ENCODE measurements at places on chromosomes 5 and 9.

- DNase-seq: no peak
Observed at GRCh38 chr9:121656941-121657470, 5.6 kb downstream of the DAB2IP start.

GRCh38 chr5:35063414-35063813, 15.7 kb upstream of the AGXT2 start:
- DNase-seq: no peak

DNA sequence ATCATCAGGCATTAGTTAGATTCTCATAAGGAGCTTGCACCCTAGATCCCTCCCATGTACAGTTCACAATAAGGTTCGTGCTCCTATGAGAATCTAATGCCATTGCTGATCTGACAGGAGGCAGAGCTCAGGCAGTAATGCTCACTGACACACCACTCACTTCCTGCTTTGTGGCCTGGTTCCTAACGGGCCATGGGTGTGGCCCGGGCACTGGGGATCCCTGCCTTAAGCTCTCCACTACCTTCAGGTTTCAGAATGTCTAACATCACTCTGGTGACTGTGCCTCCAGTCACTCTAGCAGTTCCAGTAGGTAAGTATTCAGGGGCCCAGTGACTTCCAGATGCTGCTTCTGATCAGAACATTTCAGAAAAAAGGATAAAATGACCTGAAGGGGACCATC, 152.4 kb downstream of the LRRC70 start:
- DNase-seq: no peak

DNA sequence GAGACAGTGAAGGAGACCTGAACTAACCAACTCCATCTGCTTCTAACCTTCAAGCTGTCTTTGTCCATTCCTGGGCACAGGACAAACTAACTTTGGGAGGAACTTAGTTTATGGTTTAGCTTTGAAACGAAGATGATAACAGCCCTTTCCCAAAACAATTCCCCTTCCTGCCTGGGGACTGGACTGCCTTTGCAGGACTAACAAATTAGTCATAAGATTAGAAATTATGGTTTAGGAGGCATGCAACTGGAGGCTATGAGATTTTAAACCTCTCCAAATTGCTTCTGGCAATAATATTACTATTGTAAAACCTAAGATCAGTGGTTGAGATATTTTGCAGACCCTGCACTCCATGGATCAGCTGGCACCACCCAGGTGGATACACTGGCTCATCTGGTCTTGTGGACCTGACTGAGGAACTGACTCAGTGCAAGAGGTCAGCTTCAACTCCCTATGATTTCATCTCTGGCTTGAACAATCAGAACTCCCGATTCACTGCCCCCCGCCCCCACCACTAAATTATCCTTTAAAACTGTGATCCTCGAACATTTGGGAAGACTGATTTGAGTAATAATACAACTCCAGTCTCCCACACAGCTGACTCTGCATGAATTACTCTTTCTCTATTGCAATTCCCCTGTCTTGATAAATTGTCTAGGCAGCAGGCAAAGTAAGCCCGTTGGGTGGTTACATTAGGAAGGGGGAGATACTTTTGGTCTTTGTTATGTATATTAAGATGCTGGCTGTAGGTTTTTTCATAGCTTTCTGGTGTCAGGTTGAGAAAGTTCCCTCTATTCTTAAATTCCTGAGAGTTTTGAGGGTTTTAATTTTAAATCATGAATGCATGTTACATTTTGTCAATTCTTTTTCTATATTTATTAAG, 213.3 kb downstream of the TSSK1B start:
- no peak for DNase-seq

GRCh38 chr9:5900622-5901021, 9.9 kb downstream of the MLANA start:
- no peak for DNase-seq

- DNase-seq: no peak
Observed at GRCh38 chr5:91031402-91031752, 351.7 kb downstream of the ARRDC3 start.

DNA sequence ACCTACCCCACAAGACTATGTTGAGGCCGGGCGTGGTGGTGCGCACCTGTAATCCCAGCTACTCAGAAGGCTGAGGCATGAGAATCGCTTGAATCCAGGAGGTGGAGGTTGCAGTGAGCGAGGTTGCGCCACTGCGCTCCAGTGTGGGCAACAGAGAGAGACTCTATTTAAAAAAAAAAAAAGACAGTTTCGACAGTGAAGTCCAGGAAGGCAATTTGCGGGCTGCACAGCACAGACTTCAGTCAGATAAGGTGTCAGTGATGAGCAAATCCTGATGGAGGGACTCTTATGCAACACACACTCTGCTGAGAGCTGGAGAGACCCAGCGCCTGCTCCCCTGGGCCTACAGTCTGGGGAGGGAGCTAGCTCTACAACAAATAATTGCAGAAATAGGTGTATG, 14.2 kb downstream of the CCNJL start:
- DNase-seq: no peak

DNA sequence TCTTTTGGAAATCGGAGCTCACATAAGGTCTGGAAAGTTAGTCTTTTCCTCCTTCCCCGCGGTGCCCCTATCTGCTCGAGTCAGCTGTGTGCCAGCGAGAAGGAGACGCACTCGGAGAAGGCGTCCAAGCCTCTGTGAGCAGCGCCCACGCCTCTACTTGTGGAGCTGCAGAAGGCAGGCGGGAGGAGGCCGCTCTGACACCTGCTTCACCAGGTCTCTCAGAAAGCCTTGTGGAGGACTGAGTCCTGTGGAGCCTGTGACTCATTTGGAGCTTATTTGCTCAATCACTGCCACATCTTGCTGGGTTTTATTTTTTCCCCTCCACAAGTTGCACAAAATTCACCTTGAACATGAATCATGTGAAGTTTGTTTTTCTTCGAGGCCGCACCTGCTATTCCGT, 117.5 kb downstream of the IRX2 start:
- DNase-seq: no peak

DNA sequence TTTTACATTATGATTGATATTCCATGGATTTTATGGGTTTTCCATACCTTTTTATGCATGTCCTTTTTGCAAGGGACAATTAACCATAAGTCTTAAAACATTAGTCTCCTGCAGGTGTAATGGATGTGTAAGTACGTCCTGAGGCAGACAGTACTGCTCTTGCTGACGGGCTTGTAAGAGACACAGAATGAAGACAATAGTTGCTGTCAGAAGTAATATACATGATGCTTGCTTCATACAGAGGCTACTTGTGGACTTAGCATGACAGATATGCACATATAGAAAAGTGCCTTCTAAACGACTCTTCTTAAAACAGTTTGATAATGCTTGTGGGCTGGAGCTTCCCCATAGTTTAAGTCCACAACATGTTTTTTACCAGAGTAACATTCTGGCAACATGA, 182.7 kb downstream of the SPATA31D1 start:
- no peak for DNase-seq

DNA sequence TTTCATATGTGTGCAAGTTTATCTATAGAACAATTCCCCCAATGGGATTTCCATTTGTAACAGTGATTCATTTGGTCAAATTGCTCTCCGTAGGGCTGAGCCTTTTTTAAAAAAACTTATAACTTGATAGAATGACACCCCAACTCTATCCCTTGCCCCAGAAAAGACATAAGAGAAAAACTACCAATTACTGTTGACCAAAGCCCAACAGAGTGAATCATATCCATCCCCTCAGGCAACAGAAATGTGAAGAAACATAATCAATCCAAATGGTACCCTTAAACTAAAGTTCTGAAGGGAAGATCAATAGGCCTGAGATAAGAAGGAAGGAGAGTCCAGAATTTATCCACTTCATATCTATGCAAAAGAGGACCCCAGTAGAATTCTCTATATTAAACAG, 17.8 kb downstream of the TICAM2 start:
- DNase-seq: no peak

GRCh38 chr5:157650991-157651611, 1.1 kb downstream of the SOX30 start:
- no peak for DNase-seq

GRCh38 chr9:124932333-124932732, 8.6 kb downstream of the GOLGA1 start:
- DNase-seq: no peak

- no peak for DNase-seq
Observed at GRCh38 chr5:77231471-77232138, 21.1 kb downstream of the PDE8B start.

GRCh38 chr5:88892669-88893068, 9.7 kb upstream of the MEF2C start:
- no peak for DNase-seq

- DNase-seq: peak; percentile 35
Observed at GRCh38 chr9:19999491-20000057, 210.7 kb upstream of the SLC24A2 start.

DNA sequence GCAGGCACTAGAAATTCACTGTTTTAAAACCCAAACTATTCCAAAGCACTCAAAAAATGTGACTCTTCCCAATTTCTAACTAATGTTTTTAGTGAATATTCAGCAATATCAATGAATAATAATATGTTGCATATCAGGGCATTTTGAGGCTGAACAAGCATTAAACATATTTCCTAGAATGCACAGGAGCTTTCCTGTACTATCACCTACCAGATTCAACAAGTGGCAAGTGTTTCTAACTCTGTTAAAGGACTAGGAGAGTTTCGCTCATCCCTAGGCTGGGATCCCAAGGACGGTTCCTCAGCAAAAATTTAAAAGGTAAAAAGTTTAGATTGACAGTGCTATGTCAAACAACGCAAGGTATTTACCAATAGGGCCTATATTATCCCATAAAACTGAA, 21.0 kb downstream of the GNE start:
- DNase-seq: no peak

DNA sequence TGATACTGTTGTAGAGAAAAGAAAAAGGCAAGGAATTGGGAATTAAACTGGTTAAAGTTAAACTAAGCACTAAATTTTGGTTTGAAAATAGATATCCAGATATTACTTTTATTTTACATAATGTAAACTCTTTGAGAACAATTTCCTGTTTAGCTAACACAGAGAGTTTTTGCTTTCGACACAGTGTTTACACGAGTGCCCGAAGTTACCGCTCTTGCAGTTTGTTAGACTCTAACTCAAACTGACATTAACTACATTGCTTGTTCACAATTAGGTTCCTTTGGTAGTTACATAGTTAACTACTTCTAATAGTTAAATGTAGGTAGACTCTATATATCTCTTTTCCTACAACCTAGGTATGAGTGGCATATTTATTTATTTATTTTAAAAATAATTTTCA, 117.1 kb upstream of the CHD1 start:
- no peak for DNase-seq

- DNase-seq: no peak
Observed at GRCh38 chr5:91018200-91018599, 364.9 kb downstream of the ARRDC3 start.

GRCh38 chr9:113543982-113544303, 80.4 kb downstream of the RGS3 start:
- DNase-seq: no peak

- DNase-seq: no peak
Observed at GRCh38 chr9:124654431-124654830, 116.7 kb downstream of the NR6A1 start.

- DNase-seq: no peak
Observed at GRCh38 chr9:83523684-83524083, 14.5 kb downstream of the FRMD3 start.

- DNase-seq: no peak
Observed at GRCh38 chr9:1738511-1739100, 276.5 kb upstream of the SMARCA2 start.

- no peak for DNase-seq
Observed at GRCh38 chr9:112032009-112032408, 135.4 kb downstream of the UGCG start.

DNA sequence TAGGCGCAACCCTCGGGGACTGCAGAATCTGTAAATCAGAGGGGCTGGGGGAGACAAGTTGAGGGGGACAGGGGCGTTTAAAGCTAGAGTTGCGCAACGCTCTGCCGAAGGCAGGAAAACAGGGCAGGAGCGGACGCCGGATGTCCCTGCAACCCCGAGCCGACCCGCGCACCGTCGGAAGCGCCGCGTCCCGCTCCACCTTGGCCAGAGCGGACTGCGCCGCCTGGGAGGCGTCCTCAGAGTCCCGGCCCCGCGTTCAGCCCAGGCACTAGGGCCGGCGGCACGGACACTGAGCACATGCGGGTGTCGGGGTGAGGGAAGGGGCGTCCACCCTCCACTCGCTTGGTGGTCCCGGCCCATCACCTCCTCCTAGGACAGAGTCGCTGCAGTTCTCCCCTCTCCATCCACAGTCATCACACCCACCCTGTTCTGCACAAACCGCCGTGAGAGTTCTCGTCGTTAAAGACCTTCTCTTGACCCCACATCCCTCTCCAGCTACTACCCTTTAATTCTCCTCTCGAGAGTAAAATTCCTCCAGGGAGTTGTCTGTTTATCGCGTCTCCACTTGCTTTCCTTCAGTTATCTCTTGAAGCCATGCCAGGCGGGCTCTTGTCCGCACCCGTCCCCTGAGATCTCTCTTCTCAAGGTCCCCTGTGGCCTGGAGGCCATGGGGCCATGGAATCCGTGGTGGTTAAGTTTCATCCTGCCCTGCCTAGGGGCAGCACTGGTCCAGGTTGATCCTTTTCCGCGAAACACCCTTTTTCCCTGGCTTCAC, 796 bp upstream of the PDLIM7 start:
- no peak for DNase-seq

DNA sequence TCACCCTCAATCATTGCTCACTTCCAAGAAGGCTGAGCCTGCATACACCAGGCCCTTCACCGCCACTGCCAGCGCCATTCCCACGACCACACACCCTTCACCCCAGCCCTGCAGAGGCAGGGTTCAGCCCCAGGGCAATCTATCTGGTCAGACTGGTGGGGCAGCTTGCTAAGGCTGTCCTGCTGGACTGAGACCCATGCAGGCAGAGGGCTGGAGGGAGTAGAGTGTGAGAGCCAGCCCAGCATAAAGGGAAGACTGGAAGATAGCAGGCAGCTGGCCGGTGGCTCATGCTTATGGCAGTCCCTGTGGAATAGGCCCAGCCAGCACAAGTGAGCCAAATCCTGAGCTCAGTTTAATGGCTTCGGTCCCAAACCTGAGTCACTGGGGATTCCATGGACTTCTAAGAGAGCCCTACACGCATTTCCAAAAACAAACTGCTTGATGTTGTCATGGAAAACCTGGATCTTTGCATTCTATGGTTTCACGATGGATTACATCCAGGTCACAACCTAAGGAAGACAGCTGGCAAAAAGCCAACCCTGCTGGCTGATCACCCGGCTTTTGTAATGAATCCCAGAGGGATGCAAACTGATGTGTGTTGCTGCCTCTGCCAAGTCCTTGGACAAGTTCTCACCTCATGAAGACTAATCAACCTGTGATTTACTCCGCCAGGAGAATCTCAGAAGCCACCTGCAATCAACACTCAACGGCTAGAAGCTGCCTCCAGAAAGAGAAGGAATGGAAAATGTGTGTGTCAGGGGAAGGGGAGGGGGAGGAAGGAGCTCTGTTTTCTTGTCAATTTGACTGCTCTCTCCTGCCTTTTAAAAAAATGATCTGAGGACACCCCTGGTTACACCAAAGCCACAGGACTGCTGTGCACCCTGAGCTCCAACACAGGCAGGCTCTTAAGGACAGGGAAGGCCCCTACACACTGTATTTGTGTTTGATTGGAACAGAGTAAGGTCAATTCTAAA, 143.6 kb downstream of the LHFPL2 start:
- DNase-seq: no peak

- DNase-seq: no peak
Observed at GRCh38 chr9:12813960-12814876, 39.4 kb downstream of the LURAP1L start.

- no peak for DNase-seq
Observed at GRCh38 chr9:72954431-72955125, 1.7 kb upstream of the ALDH1A1 start.

- DNase-seq: no peak
Observed at GRCh38 chr9:89488131-89488530, 9.8 kb downstream of the SEMA4D start.
